ENCODE measurements at places on chromosomes 11 and 22.

GRCh38 chr22:31253949-31254348 lies 38.3 kb downstream of the PIK3IP1 start:
- no peak for DNase-seq

- peak; percentile 41 for DNase-seq
These were observed 17.6 kb downstream of the GDPD5 start for GRCh38 chr11:75508051-75508561.

GRCh38 chr11:114263513-114264170 lies 32.6 kb upstream of the NNMT start:
- no peak for DNase-seq

- no peak for DNase-seq
These were observed 1458.6 kb upstream of the TENM4 start for GRCh38 chr11:80899381-80899780.

DNA sequence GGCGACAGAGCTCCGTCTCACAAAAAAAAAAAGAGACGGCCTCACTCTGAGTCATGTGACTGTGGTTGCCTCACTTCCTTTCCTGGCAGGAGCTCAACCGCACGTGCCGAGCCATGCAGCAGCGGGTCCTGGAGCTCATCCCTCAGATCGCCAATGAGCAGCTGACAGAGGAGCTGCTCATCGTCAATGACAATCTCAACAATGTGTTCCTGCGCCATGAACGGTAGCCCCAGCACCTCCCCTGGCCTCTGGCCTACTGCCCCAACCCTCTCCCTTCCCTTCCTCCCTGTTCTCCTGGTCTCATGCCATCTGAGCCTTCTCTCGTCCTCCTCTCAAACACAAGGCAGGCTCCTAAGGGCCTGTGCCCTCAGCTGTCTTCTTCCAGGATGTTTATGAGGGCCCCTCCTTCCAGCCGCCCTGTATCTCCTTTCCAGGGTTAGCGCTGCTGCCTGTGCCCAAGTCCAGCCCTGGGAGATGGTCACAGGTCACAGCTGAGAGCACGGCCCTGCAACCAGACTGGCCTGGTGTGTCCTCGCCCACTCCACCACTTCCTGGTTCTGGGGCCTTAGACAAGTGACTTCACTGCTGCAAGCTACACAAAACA lies 30.7 kb downstream of the TOM1 start:
- no peak for DNase-seq

GRCh38 chr11:35714882-35715627 lies 52.5 kb downstream of the TRIM44 start:
- peak; percentile 41 for DNase-seq

GRCh38 chr11:47616726-47617416 lies 22.7 kb upstream of the C1QTNF4 start:
- no peak for DNase-seq

- peak; percentile 29 for DNase-seq
These were observed 50.4 kb downstream of the FAM83F start for GRCh38 chr22:40044870-40045834.

DNA sequence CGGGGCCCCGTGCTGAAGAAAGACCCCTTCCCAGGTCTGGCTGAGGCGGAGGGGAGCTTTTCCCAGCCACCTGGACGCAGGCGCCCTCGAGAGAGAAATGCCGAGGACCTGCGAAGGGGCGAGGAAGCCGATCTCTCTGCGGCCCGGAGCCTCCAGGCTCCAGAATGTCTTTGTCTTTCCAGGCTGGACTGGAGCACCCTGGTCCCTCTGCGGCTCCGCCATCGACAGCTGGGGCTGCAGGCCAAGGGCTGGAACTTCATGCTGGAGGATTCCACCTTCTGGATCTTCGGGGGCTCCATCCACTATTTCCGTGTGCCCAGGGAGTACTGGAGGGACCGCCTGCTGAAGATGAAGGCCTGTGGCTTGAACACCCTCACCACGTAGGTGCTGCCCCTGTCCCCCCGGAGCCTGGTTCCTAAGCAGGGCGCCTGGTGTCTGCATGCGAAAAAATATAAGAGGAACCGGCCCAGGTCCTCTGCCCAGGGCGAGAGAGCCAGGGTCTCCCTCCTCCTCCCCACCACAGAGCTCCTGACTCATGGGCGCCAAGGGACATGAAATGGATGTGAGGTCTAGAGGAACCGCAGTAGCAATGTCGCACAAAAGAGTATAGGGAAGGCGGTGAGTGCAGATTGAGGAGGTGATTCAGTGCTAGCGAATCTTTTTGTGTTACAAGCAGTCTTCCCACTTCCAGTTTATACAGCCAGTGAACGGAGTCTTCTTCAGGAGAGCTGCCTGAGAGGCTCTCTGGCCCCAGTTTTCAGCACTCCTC lies 11.0 kb downstream of the GLB1L2 start:
- DNase-seq: no peak

- peak; percentile 73 for DNase-seq
These were observed 42.5 kb upstream of the DEUP1 start for GRCh38 chr11:93288079-93288478.

DNA sequence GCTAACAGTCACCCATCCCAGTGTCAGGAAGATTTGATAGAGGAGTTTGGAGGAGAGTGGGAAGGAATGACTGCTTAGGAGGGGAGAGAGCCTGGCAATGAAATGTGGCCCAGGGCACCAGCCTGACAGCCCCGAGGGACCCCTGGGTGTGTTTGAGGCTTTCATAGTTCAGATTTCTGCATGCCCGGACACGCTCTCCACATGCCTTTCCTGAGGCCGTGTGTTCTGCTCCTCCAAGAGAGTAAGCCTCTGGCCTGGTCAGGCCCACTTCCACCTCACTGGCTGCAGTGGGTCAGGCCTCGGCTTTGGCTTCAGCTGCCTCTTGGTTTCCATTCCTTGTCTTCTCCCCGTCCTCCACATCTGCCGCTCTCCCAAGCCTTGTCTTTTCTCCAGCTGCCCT lies 78.4 kb downstream of the C22orf31 start:
- DNase-seq: no peak

- no peak for DNase-seq
These were observed 378.1 kb downstream of the CADM1 start for GRCh38 chr11:115126092-115126491.

DNA sequence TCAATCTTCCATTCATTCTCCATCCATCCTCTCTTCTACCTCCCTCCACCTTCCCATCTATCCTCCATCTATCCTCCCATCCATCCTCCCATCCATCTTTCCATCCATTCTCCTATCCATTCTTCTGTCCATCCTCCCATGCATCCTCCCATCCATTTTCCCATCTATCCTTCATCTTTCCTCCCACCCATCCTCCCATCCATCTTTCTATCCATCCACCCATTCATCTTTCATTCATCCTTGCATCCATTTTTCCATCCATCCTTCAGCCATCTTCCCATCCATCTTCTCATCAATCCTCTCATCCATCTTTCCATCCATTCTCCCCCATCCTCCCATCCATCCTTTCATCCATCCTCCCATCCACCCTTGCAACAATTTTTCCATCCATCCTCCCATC lies 27.5 kb downstream of the IGLL1 start:
- DNase-seq: no peak

- DNase-seq: no peak
These were observed 310 bp downstream of the TCF20 start for GRCh38 chr22:42270176-42270509.

DNA sequence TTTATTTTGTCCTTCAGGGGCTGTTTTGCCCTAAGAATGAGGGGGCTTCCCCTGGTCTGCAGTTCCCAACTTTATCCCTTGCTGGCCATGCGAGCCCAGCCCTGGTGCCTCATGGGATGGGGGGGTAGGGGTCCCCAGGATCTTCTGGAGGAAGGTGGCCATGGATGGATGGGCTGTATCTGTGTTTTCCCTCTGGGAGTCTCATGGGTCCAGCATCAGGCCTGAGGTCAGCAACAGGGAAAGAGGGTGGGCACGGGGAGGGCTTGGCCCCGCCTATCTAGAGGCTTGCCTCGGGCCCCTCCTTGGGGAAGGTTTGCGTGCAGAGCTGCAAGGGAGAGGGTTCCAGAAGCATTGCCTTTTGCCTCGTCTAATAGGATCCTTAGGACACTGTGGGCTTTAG lies 10.8 kb upstream of the ADORA2A start:
- DNase-seq: no peak

DNA sequence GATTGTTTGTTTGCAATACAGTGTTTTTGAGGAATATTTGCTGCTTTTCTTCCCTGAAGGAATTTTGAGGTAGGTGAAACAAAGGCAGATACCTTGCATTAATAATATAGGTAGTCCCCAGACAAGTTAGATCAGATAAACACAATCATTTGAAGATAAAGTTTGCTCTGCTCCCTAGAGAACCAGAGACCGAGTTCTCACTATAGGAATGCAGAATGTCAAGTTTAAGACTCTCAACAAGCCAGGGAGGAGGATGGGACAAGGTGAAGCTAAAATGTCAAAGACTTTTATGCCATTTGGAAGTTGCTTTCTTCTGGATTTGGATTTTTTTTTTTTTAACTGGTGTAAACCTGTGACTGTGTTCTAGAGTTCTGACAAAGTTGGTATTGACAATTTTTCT lies 364.7 kb downstream of the TTC28 start:
- DNase-seq: no peak

GRCh38 chr11:764322-765024 lies 12.8 kb downstream of the GATD1 start:
- DNase-seq: no peak

DNA sequence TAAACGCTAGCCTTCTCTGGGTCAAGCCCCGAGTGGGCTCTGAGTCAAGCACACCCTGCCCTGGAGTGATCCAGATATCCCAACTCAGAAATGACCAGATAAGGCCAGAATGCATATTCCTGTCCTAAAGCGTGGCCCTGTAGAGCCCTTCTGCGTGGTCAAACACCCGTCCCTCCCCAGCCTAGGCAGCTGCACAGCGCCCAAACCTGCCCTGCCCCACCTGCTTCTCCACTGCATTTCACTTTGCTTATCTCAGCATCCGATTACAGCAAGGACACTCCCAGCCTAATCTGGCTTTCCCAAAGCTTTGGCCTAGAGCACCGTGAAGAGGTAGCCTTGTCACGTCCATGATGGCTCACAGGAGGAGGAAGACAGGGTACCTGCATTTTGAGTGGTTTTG lies 11.9 kb upstream of the TMPRSS4 start:
- no peak for DNase-seq

- DNase-seq: no peak
These were observed 22.8 kb downstream of the TMEM184B start for GRCh38 chr22:38249803-38250642.

DNA sequence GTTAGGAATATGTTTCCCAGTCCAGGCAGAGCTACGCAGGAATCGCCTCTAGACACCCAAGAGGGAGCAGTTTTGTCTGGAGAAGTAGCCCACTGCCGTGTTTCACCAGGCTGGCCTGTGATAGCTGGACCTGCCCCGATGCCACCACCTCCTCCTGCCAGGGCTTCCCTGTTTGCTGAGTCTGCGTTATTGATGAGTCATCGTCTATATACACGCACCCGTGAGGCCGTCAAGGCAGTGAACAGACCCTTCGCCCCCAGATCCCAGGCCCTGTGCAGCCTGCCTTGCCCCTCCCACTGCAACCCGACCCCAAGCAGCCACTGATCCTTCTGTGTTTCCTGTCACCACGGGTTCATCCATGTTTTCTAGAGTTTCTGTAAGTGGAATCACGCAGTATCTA lies 141.9 kb downstream of the IGLL1 start:
- no peak for DNase-seq

DNA sequence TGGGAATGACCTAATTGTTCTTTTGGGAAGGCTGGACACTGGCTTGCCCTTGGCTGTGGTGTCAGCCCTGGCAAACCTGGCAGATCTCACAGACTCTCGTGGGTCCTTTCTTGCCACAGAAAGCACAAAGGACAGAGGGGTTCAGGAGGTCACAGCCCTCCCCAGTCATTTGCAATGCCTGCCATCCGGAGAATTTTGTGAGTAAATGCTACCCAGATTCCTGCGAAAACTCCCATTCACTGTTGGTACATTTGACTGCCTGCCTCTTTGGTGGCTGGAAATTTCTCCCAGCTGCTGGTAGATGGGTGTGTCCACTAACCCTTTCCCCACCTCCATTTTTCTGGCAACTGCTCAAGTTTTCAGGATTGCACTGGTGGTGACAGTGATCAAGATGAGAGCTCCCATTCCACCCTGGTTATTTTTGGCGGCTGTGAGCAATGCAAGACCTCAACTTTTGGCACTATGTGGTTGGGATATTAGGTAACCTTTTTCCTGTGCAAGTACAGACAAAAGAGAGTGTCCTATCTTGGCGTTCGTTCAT lies 155.7 kb downstream of the NAV2 start:
- DNase-seq: no peak

- DNase-seq: no peak
These were observed 35.7 kb downstream of the CD44 start for GRCh38 chr11:35174666-35175065.

DNA sequence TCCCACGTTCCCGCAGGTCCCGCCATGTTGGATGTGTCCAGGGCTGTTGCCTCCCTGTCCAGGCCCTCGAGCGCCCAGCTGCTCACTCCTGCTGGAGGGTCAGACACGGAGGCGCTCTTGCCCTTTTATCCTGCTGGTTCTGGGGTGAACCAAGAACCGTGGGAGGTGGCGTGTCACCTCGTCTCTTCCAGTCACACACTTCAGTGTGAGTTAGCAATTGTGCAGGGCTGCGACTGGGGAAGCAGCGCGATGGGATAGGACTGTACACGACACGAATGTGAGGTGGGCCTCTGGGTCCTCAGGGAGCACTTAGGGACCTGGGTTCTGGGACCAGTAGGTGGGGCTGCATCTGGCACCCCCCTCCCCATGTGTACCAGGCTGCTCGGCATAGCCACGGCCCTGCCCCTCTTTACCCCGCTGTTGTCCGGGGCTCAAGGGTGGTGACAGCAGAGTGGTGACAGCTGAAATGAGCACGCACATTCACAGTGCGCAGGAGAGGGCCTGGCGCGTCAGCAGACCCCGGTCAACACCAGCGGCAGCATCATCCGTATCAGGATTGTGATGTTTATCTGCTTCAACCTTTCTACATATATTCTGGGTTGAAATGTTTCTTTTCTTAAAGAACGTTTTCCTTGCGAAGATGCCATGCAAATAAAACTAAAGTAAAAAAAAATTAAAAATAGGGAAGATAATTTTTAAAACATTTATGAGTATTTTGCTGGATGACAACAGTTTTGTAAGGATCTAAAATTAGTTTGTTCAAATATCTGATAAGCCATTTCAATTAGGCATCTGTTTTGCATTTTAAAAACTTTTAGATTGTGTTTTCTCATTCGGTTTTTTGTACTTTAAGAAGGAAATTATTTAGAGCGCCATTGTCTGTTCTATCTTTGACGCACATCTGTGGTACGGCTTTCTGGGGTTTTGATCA lies 210.7 kb downstream of the TBC1D22A start:
- no peak for DNase-seq

Measured in GM12864 (cell line).